Central memory CD4-positive, alpha-beta T cell (primary cell): ENCODE measurements at places on chromosomes 7 and 10.

DNA sequence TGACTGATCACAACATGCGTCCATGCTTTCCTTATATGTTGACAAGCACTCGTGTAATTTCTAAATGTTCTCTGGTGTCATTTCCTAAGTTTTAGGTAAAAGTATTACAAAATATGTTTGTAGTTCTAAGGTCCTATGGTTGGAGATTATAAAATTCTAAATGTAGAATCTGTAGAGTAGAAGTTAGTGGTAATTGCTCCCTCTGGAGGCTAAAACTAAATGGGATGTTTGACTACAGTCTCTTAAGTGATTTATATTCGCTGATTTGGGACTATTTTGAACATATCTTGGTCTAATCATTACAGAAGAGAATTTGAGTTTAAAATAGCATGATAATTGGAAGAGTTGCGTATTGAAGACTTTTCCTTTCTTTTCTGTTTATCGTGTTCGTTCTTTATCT lies 74.1 kb downstream of the ZMYND11 start:
- no peak for DNase-seq

GRCh38 chr7:112399501-112399900 lies 50.8 kb upstream of the IFRD1 start:
- DNase-seq, result no peak

DNA sequence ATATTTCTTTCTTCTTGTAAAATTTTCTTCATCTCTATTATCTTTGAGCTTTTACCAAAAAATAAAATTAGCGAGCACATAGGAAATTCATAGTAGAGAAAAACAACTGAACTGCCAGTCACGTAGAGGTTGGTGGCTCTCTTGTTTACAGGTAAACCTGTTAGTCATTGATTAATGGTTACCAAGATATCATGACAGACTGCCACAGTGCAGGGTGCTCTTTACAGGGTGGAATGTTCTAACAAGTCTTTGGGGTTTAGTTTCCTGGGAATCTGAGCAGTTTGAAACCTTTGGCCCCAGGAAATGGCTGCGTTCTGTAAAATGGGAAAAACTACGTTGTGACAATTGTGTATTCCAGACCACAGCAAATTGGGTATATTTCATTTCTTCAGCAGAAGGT lies 407.3 kb upstream of the ADARB2 start:
- DNase-seq, result no peak

GRCh38 chr7:28654110-28654509 lies 241.8 kb downstream of the CREB5 start:
- DNase-seq, result no peak

- no peak for DNase-seq
Observed at GRCh38 chr7:66256281-66256680, 51.1 kb downstream of the TPST1 start.

DNA sequence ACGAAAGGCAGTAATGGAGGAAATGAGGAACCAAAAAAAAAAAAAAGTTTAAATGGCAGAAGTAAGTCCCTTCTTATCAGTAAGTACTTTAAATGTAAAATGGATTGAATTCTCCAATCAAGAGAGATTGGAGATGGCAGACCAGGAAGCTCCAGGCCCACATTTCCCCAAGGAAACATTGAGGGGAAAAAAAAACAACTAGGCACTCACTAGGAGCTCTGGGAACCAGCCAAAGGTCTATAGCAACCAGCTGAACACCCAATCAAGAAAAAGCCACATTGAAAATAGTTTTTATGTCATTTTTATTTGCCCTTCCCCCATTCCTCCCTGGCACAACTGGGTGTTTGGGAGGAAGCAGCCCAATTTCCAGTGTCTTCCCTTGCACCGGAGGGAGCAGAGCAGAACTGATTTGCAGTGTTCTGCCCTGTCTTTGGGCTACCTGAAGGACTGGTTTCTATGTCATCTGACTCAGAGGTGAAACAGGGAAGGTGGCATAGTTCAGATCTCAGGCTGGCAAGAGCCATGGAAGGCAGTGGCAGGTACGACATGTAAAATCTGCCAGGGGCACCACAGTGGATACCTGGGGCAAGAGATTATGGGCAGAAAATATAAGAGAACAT lies 121.9 kb downstream of the SMURF1 start:
- DNase-seq, result no peak

DNA sequence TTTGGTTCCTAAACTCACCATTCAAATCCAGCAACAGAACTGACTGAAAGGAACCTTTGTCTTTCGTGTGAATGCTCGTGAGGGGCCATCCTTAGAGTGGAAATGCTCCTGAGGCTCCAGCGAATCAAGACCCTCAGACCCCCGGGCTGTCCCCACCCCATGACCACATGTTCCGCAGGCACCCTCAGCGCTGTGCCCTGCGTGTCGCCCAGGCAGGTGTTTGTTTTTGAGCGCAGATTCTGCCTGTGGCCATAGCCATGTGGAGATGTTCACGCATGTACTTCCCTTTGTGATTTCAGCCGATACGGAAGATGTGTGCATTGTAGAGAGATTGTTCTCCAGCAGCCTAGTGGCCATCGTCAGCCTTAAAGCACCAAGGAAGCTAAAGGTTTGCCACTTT lies 24.2 kb downstream of the WIPI2 start:
- DNase-seq, result no peak
